ENCODE measurements at places on chromosomes 16 and 17.

DNA sequence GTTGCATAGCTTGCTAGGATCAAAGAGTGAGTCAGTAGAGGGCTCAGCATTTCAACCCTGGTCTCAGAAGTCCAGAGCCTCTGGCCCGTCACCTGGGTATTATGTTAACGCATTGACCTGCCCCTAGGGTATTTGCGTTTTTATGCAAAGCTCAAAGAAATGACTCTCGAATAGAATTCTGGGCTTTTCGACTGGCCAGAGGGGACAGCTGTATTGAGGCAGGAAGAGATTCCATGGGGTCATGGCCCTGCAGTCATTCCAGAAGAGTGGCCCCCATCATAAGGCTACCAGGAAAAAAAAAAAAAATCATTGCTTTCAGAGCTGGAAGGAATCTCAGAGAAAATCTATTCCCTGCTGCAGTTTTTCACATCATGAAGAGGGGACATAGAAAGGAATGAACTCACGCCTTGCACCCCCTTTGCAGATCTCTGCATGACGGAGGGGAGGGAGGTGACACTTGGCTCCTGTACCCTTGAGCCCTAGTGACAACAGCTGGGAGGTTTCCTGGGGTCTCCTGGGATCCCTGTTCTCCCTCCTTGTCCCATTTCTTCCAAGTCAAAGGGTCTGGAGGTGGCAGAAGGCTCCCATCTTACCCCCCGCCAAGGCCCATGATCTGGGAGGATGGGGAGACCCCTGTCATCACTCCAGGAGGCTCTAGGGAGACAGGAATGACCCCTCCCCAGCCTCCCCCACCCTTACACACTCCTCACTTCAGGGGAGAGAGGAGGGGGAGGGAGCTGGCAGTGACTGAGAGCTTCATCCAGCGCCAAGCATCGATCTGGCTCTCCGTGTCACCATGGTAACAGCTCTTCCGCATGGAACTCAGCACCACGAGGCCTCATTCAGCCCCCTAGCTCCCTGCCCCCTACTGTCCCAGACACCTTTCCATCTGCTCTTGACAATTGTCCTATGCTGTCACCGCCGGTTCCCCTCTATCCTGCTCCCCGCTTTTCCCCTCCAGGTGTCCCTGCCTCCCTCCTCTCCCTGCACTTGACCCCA lies 35.8 kb downstream of the GP2 start:
- DNase-seq = no peak

- DNase-seq = no peak
These were observed 608.0 kb upstream of the CDH8 start for GRCh38 chr16:62644030-62644812.

- DNase-seq = no peak
These were observed 72.9 kb downstream of the CNGB1 start for GRCh38 chr16:57897996-57898395.

DNA sequence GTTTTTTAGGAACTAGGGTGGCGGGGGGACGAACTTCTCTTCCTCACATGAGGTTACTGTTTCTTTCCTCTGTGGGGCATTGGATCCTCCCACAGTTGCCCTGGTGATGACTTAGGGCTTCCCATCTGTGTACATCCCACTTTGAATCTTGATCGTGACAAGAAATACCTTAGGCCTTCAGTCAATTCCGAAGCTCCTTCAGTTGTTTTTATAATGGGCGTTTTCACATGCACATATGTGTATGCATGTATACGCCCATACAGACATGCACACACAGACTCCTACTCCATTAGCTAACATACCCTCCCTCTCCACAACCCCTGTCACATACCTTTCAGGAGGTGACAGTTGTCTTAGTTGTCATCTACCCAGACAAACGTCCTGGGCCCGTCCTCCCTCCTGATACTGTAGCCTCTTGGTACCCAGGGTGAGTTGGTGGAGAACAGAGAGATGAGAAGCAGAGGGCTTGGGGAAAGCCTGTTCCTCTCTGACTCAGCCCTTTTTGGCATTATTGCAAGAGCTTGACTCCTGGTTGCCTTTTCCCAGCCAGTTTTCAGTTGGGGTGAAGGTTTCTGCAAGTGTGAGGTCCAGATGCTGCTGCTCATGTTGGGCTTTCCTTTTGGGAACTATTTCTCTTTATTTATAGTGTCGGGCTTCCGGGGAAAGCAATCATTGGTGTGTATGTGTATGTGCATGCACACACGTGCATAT lies 2.2 kb upstream of the AOC2 start:
- DNase-seq = no peak

GRCh38 chr17:51362811-51363585 lies 102.7 kb downstream of the UTP18 start:
- DNase-seq = no peak
